Stimulated activated CD4-positive, alpha-beta T cell treated with anti-CD3 and anti-CD28 coated beads, Interleukin-15, amount 100 ng/mL, for 1 hour (primary cell): ENCODE measurements at places on chromosomes 1 and 21.

GRCh38 chr1:94281361-94282142 is 44.2 kb upstream of the ARHGAP29 start:
- no peak for DNase-seq

GRCh38 chr1:228898582-228898992 is 163.3 kb downstream of the RHOU start:
- DNase-seq: no peak

DNA sequence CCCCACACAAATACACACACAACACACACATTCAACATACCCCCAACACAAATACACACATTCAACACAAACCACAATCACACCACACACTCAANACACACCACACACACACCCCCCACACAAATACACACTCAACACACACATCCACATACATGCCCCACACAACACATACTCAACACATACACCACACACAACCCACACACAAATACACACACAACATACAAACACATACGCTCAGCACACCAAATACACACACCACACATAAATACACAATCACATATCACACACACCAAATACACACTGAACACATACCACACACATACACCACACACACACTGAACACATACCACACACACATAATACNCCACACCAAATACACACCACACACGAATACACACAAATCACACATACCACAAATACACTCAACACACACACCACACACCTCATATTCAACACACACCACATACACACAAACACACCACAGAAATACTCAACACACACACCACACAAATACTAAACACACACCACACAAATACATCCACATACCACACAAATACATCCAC is 48.9 kb downstream of the PRDM15 start:
- DNase-seq: no peak

DNA sequence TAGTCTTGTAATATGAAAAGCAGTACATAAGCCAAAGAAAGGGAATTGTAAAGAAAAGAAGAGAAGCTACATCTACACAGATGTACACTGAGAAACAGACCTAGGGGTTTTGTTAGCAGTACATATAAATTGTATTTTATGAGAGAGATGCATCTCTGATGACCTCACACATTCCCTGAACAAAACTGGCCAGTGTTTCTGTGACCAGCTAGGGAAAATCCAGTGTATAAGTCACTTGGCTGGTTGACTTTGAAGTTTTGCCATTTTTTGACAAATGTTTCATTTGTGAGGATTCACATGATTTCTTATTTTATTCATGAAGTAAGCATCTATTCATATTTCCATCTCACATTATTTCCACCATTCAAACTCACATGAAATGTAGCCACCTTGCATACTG is 28.3 kb upstream of the DYNLT5 start:
- no peak for DNase-seq
